ENCODE measurements at places on chromosomes 13 and 19. TPM values are rescaled to one million over a fixed set of nuclear protein-coding genes. Genes with fewer than 3 reads are reported as not detected.

KLK13 gene
- not detected for total RNA-seq

DNA sequence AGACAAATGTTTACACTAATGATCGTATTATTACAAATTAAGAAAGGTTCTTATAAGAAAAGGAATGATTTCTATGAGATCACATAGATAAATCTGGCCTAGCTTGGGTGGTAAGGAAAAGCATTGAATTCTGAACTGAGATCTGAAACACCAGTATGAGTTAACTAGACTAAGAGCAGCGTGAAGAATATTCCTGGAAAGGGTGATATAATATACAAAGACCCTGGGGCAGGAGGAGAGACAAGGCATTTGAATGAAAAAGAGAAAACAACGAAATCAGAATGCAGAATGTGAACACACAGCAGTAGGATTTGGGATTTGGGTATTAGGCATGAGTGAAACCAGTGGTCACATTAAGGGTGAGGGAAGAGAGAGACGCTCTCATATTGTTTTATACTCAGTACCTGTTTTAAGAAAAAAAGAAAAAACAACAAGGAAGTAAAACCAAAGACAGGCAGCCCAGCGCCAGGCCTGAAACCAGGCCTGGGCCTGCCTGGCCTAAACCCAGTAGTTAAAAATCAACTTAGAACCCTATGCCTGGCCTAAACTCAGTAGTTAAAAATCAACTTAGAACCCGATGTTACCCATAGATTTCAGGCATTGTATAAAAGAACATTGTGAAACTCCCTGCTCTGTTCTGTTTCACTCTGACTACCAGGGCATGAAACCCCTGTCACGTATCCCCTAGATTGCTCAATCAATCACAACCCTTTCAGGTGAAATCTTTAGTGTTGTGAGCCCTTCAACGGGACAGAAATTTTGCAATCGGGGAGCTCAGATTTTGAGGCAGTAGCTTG, 287.1 kb downstream of the ITGBL1 start:
- no peak for DNase-seq

GRCh38 chr19:54312436-54313377, at the start of gene LILRA5:
TSS of gene LILRA5 (minus strand) at chr19:54313166. CDS start at chr19:54313019, 147 bp downstream.
- no peak for DNase-seq

- DNase-seq, result peak; percentile 68
Observed at GRCh38 chr19:41449079-41449864, 6.3 kb downstream of the ERICH4 start.

GRCh38 chr19:32206065-32206464, 139.3 kb upstream of the ZNF507 start:
- no peak for DNase-seq

DNA sequence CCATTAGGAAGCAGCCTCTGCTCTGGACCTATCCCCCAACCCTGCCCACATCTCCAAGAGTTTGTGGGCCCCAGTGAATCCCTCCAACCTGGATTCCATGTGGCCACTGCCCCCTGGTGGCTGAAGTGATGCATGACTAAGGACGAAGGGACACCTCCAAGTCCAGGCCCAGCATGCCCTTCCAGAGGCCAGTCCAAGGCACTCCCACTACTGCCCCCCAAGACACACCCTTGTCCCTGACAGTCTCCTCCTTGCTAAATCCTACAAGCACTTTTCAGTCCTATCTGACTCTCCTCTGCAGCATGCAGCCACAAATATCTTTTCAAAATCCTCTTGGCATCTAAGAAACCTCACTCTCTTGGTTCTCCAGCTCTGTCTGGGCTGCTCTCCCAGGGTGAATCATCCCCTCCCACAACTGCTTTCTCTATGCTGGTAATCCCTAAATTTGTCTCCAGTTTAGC, 33.0 kb downstream of the DEDD2 start:
- DNase-seq, result peak; percentile 90

GRCh38 chr19:37981785-37982475, 74.9 kb downstream of the SIPA1L3 start:
- DNase-seq, result no peak

DNA sequence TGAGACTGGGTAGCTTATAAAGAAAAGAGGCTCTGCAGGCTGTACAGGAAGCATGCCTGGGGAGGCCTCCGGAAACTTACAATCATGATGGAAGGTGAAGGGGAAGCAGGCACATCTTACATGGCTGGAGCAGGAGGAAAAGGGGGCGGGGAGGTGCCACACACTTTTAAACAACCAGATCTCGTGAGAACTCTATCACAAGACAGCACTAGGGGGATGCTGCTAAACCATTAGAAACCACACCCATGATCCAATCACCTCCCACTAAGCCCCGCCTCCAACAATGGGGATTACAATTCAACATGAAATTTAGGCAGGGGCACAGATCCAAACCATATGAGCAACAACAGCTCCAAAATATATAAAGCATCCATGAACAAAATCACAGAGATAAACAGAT, 46.5 kb upstream of the GTF2F2 start:
- no peak for DNase-seq

- peak; percentile 20 for DNase-seq
Observed at GRCh38 chr13:110183910-110184309, 123.0 kb downstream of the COL4A1 start.

GRCh38 chr19:35178701-35179100, 24.2 kb downstream of the FXYD5 start:
- peak; percentile 41 for DNase-seq

GRCh38 chr19:51640386-51640785, 6.2 kb downstream of the SIGLEC14 start:
- DNase-seq, result no peak

- no peak for DNase-seq
Observed at GRCh38 chr13:87570669-87571068, 100.5 kb upstream of the SLITRK5 start.

DNA sequence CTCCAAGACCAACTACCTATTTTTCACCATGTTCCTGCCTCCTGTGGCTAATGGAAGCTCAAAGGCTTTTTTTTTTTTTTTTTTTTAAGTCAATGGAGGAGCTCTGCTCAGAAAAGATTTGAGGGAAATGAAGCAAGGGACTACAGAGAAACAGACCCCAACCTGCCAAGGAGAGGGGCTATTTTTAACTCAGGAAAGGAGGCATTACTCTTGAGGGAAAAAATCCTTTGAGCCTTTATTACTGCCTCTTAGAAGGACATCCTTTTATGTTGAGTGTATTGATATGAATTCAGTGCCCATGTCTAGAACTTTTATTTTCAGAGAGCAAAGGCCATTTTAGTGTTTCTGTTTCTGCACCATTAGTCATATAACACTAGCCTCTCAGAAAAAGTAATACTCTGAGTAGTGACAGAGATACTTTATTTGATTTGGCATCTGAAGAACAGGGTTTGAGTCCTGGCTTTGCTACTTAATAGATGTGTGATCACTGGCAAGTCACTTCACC, 68.1 kb upstream of the PCDH8 start:
- no peak for DNase-seq

ANKRD24 gene
- total RNA-seq, result 3.3 TPM

GRCh38 chr19:13902993-13903555, 2.8 kb downstream of the BRME1 start:
- peak; percentile 13 for DNase-seq

DNA sequence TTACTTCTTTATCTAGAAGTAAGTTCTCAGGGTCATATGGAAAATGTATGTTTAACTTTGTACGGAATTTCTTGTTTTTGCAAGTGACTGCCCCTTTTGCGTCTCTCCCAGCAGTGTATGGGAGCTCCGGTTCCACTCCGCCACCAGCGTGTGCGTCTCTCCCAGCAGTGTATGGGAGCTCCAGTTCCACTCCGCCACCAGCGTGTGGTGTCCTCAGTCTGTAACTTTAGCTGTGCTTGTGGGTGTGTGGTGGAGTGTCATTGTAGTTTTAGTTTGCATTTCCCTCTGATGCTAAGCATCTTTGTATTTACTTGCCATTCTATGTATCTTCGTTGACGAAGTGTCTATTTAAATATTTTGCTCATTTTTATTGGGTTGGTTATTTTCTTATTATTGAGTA, 2.4 kb downstream of the CUL4A start:
- no peak for DNase-seq

KLK15 gene
- total RNA-seq, result not detected

SIGLEC11 gene
- total RNA-seq, result not detected

PCDH9 gene
- total RNA-seq, result 0.76 TPM

GRCh38 chr19:39705578-39706188, 1.4 kb downstream of the LGALS14 start:
- DNase-seq, result no peak

GRCh38 chr19:53659292-53659691, 27.5 kb downstream of the DPRX start:
- peak; percentile 9 for DNase-seq

GRCh38 chr13:37413161-37413560, 185.4 kb downstream of the POSTN start:
- no peak for DNase-seq

DNA sequence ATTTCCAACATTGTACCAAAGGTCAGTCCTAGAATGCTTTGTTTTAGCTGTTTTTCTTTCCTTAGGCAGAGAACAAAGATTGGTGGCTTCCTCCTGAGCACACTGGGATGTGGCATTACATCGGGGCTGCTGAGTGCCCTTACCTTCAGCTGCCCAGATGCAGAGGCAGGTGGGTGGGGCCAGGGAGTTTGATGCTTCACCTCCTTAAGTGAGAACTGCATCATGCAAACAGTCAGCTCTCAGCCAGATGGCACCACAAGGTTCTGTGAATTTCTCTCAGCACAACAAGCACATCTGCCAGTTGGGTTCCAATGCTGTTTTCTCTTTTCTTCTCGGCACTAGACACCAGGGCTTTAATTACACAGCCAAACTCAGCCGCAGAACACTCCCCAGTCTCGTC, 87.4 kb upstream of the UBL3 start:
- DNase-seq, result peak; percentile 9

DNA sequence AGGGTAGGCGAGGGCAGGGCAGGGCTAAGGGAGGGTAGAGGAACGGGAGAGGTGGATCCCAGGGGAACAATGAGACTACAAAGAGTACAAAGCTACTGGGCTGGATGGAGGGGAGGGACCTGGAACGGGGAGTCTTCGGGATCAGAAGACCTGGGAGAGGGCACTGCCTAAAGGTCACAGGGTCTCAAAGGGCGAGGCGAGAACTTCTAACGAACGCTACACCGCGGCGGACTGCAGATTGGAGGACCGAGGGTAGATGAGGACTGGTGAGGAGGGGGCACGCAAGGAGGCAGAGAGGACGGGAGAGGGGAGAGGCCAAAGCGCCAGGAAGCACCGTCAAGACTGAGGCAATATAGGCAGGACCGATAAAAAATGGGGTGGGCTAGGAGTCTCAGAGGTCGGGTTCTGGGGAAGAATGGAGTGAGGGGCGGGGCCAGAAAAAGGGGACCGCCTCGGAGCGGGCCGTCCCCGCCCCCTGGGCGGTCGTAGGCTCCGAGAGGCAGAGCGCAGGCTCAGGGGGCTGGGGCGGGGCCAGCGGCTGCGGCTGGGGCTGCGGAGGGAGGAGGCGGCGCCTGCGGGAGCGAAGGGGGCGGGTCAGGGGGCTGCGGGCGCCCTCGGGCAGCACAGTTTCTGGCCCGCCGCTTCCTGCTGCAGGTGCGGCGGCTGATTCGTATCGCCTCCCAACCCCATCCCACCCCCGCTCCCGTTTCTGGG, 1.3 kb upstream of the KCNC3 start:
- peak; percentile 59 for DNase-seq

DNA sequence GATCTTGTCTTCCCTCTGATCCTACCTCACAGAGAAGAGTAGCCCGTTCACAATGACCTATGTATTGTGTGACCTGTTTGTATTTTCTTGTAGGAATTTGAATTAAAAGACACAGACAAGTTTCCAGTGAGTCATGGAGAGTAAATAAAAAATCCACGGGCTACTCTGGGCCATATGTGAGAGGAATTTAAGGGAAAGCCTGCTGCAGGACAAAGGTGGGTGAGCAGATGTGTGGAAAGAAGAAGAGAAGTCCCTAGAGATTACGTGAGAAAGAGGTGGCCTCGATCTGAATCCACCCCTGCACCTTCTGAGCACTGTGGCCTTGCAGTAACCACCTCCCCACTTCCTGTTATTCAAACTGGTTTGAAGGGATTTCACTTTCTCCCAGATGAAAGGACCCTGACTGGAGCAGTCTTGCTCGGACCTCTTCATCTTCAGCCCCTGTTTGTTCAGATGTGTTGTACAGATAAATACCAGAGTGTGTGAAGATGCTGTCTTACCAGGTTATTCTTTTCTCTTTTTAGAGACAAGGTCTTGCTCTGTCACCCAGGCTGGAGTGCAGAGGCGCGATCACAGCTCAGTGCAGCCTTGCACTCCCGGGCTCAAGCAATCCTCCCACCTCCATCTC, 205.4 kb downstream of the PDS5B start:
- peak; percentile 12 for DNase-seq

DNA sequence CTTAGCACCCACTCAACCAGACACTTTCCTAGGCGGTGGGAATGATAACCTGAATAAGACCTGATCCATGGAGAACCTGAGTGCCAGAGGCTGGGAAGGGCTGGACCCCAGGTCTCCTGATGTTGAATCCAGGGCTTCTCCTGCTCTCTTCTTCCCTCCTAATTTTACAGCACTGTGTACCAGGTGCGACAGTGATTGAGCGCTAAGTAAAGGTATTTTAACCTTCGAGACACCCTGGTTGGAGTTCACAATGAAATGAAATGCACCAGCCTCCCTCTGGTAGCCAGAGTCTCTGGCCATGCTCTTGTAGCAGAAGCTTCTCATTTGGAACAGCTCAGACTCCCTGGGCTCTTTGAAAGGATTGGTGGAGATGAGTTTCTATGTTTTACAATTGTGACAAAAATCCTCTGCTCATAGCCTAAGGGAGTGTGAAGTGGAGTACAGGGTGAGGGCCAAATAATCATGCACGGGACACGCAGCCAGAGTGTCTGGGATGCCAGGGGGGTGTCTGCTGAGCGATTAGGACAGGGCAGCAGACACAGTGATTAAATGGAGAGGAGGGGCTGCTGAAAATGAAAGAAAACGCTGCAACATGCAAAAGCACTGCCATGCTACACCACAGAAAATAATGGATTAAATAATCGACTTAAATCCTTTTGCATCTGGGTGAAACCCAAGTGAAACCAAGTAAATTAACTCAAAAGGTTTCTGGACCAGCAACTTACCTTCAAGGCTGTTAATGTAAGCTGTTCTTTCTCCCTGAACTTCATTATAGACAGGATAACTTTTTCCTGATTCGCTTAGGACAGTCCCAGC, 83.8 kb downstream of the FAM216B start:
- no peak for DNase-seq

DNA sequence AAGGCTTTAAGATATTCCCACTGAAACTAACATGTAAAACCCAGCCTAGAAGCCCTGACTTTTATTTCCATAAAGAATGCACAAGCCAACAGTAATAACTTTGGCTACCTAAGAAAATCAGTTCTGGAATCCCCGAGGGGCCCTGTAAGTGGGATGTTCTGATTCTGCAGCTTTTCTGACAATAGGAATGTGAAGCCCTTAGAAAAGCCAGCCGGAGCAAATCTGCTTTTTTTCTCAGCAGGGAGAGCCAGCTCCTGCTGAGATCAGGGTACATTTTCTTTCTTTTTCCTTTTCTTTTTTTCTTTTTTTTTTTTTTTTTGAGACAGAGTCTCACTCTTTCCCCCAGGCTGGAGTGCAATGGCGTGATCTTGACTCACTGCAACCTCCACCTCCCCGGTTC, 8.0 kb upstream of the GARRE1 start:
- DNase-seq, result no peak

LHB gene
- not detected for total RNA-seq

SHANK1 gene
- total RNA-seq, result 2.7 TPM

All from GM23248 (cell line).